T-helper 9 cell (primary cell): ENCODE measurements at places on chromosomes 2 and 18.

GRCh38 chr2:41943159-41943558 lies 104.7 kb upstream of the PKDCC start:
- DNase-seq: no peak

DNA sequence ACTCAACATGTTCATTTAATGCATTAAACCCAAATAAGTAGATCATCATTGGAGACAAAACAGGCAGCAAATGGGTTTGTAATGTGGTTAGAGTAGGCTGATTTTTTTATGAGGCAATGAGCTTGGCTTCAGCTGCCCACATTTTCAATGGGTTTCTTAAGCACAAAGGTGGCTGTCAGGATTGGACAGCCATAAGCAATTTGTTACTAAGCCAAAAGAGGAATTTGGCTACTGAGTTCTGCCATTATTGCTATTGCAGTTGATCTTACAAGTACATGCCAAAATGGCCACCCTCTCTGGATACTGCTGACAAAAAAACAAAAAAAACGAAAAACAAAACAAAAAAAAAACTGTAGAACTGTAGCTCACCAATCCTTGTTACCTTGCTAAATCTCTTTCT lies 1348.0 kb upstream of the PIK3C3 start:
- DNase-seq: no peak

DNA sequence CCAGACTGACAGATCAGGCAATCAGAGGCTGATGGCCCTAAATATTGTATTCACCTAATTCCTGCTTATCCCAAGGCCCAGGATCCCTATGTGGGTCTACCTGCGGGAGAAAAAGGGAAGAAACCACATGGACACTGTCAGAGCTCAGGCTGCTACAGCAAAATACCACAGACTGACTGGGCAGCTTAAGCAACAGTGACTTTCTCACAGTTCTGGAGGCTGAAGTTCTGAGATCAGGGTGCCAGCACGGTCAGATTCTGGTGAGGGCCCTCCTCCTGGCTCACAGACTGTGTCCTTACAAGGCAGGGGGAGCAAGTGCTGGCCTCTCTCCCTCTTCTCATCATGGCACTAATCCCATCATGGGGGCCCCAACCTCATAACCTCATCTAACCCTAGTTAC lies 181.7 kb downstream of the TMEM163 start:
- DNase-seq: no peak

DNA sequence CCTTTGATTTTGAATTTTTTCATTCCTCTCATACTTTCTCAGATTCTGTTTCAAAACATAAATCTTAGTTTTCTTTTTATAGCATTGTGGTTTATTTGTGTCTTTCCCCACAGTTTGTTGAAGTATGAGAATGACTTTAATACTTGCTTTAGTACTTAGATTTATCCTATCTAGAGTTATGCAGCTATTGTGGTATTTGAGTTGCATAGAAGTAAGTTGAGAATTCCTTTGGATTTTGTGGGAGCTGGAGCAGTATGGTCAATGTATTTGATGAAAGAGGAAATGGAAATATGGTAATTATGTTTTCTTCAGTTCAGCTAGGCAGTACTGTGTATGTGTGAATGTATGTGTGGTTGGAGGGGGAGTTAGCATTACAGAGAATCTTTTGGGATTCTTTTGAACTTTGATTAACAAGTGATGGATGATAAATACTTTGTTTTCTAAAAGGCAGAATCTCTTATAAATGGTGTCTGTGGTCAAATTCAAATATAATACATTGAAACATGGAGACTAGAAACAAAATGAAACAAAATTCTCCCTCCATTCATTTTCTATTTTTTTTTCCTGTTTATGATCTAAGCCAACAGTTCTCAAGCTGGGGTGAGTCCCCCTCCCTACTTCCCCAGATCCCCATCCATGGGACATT lies 3.0 kb downstream of the ACVR2A start:
- DNase-seq: no peak

- DNase-seq: no peak
These were observed 155.2 kb downstream of the GALNT1 start for GRCh38 chr18:35736696-35737095.
